ENCODE measurements at places on chromosomes 6 and 20.

GRCh38 chr6:125868678-125869395 is 78.1 kb downstream of the NCOA7 start:
- no peak for DNase-seq

DNA sequence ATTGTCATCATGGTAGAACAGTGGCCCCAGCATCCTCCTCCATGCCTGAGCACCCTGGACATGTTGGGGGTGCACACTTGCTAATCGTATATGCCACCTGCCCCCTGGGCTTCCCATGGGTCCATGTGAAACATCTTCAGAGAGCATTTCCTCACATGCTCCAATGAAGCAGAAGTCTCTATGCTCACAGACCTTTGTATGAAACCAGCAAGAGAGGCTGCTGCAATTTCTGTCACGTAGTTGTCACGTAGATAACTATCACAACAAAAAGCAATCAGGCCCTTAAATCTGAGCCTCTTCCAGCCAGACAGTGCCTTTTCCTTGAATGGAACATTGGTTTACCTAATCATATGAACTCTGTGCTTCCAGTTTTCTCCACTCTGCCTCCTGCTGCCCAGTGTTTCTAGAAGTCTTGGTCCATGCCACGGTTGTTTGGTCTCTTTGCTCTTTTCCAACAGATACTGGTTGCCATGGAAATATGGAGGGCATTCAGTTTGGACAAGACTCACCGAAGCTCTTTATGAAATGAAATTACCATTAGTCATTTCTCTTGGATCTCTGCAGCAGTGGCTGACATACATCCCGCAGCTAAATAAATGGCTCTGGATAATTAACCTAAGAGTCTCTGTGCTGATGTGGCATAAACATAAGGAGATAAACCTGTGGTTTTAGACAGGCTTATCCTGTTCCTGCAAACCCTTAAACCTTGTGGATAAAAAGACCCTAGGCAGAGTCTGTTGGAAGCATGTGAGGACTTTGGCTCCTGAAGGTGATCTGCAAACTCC is 172.8 kb upstream of the SYNDIG1 start:
- no peak for DNase-seq

DNA sequence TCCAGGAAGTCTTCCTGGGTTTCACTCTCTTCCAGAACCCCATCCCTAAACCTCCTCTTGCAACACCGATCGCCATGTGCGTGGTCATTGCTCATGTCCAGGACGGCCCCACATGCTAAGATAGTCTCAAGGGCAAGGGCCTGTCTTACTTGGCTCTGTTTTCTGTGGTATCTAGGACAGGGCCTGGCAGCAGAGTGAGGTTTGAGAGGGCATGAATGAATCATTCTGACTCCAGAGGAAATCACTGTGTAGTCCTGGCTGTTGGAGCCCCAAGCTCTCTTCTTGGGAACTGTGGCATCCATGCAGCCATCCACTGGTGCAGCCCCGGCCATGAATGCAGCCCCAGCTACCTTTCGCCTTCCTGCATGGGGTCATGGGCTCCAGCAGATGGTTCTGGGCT is 12.4 kb downstream of the SIRPA start:
- no peak for DNase-seq

DNA sequence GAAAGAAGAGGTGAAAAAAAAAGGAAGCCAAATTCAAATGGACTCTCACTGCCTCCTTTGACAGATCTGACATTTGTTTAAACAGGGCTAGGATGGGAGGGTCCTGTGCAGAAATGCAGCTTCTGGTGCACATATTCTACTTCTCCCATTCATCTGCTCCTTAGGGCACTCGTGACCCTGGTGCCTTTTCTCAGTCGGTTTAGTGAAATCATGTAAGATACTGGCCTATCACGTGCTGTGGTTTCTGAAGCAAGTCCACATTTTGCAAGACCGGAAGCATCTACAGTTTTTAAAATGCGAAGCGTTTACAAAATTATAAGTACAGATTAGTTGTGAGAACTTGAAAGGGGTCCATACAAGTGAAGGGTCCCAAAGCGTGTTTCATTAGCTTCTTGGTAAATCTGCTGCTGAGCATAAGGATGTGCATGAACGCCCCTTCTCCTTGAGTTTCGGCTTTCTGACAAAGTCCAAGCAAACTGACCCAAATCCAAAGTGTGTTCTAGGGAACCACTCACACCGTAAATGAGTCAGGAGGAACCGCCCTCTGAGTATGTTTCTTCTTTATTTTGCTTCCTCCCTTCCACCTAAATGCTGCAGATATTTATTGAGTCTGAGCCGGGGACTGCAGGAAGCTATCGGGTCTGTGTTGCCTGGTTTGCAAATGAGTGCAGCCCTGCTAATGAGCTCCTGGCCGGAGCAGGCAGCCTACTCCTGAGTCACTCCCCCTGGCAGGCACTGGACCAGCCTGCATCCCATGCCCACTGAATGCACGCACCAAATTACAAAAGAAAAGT is 323.8 kb upstream of the JARID2 start:
- no peak for DNase-seq

DNA sequence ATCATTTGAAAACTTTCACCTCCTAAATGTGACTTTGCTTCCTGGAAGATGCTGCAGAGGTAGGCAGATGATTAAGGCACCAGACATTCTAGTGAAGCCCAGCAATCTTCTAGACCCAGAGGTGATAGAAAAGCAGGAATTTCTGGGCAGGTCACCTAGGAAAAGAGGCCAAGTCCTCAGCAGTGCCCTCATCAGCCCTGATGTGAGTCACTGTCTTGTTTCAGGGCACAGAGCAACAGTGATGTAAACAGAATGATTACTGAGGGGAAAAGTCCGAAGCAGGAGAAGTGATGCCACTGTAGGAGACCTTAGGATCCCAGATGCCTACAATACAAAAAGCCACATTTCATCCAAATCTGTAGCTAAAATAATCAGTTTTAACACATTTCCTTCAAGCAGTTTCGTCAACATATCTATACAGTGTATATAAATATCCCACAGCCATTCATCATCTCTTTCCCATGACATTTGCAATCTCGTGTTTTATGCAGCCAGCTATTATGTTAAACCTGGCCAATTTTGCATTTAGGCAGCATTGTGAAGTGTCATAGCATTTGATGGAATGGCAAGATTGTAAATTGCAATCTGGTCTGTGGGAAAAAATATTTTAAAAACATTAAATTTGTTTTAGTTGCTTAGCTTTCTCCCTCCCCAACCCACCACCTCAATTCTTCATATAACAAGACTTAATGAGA is 401.2 kb upstream of the RNF217 start:
- DNase-seq: no peak

DNA sequence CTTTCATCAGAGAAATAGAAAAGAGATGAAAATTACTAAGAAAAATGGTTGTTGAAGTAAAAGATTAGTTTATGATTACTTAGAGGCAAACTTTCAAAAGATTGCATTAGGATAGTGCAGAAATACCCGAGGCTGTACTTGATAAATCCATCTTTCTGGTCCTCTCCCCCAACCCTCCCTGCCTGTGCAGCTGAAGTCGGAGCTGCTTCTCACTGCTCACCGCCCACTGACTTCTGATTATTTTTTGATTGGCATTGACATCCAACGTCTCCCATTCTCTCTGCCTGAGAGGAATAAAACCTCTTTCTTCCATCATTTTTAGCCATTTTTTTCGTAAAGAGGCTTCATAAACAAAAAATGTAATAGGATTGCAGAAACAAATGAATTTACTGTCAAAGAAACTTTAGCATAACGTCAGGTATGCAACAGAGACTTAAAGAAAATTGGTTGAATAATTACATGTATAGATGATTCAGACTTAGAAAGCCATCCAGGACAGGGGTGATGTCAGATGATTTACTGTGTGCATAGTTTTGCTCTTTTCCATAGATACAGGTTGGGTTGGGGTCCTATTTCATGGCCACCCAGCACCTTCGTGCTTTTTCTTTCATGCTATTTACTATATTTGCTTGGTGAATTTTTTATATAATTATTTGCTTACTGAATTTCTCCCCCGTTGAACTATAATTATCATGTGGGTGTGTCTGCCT is 53.6 kb upstream of the EDN3 start:
- no peak for DNase-seq

Data from activated T-helper 1 cell treated with anti-CD3 and anti-CD28 coated beads, Interleukin-2, amount 50 U/mL, for 16 hours (primary cell).